ENCODE measurements at places on chromosomes 3 and 15. TPM values are rescaled to one million over a fixed set of nuclear protein-coding genes. Genes with fewer than 3 reads are reported as not detected.

SLC12A6 gene
- total RNA-seq = 42.8 TPM

IGF2BP2 gene
- 30.0 TPM for total RNA-seq

CMTM8 gene
- total RNA-seq = 5.0 TPM

SAMMSON gene
- total RNA-seq = not detected
